Stimulated activated CD4-positive, alpha-beta T cell treated with anti-CD3 and anti-CD28 coated beads, TNF-alpha, amount 100 ng/mL, for 4 hours (primary cell): ENCODE measurements at places on chromosomes 3 and 15.

DNA sequence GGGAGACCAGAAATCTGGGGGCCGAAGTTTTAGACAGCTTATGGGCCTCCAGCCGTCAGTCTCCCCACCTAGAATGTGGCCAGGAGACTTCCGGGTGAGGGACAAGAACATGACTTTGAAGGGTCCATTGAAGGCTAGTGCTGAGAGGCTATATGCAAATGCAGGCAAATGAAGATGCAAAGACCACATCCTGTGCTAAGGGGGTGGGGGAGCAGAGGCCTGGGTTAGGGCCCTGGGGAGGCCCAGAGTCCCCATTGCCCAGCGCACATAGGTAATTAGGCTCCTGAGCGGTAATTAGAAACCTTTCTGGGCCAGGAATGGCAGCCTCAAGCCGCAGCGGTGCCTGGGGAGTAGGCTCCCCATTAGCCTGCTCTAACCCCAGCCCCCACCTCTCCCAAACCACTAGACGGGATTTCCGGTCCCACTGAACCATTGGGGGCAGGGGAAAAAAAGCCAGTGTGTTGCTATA lies 6.8 kb downstream of the CSK start:
- no peak for DNase-seq

DNA sequence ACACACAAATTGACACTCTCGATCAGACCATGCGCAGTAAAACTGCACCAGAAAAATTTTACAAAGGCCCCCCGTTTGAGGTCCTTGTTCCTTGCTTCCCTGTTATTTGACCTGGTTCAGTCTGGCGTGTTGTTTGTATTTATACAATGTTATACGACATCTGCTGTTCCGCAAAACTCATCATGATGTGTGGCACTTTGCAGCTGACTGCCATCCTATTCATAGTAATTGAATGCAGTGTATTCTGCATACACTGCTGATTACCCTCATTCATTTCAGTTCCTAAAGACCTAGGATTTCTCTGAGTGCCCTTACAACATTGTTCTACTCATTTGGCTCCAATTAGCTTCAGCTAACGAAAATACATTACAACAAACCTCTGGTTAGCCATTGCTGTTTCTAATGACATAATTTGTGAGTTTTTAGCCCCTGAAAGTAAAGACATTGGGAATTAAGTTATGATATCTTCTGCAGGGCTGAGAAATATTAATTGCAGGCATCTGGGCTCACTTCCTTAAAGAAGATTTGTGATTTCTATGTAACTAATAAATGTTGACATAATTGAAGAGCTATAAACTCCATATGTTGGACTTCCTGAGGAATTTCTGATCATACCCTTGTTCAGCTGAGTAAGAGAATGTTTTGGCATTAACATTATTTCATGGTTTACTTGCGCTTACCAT lies 75.7 kb downstream of the C3orf38 start:
- DNase-seq: no peak

GRCh38 chr3:48434591-48435222 lies 4.8 kb upstream of the PLXNB1 start:
- no peak for DNase-seq

- no peak for DNase-seq
Observed at GRCh38 chr3:140579260-140579659, 98.6 kb upstream of the TRIM42 start.

- DNase-seq: no peak
Observed at GRCh38 chr3:14793126-14793857, 25.5 kb upstream of the FGD5 start.

DNA sequence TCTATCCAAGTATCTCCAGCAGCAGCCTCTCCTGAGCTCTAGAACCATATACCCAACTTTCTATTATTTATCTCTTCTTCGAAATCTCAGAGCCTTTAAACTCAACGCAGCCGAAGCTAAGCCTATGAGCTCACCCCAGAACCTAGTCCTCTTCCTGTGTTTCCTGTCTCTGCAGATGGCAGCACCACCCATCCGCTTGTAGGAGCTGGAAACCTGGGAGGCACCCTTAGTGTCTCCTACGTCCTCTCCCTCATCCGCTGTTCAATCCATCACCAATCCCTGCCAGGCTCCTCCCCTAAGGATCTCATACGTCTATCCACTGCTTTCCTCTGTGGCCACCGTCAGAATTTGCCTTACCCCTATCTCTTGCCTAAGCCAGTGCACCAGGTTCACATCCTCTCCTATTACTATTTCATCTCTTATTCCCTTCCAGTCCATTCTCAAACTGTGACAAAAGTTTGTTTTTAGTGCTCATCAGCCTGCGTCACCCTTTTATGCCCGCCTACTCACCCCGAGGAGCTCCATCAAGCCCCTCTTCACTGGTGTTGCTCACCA lies 9.6 kb downstream of the VGLL4 start:
- no peak for DNase-seq

GRCh38 chr3:49553324-49553691 lies 969 bp upstream of the BSN start:
- DNase-seq: no peak

DNA sequence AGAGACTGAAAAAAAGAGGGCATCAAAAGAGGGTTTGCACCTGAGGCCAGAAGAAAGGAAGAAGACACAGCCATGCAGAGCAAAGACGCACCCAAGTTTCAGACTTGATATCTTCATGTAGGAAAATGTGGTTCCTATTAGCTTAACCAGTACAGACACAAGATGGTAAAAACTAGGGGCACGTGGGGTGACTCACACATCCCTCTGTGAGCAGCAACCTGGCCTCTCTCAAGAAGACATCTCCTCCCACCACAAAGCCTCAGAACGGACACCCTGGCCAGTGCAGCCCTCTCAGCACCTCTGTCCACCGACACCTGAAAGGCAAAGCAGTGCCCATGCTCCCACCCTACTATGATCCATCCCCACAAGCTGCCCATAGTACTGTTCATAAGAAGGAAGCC lies 33.3 kb downstream of the GLB1 start:
- peak; percentile 28 for DNase-seq
